ENCODE measurements at places on chromosomes 3 and 15. TPM values are rescaled to one million over a fixed set of nuclear protein-coding genes. Genes with fewer than 3 reads are reported as not detected.

- DNase-seq, result peak; percentile 88
These were observed 32.0 kb downstream of the FOXL2 start for GRCh38 chr3:138914870-138915502.

The HEXA gene
- 189 TPM for polyA plus RNA-seq

The MUC4 gene
- polyA plus RNA-seq, result 0.06 TPM

GRCh38 chr3:190000861-190001196 lies 119.9 kb downstream of the P3H2 start:
- no peak for DNase-seq

DNA sequence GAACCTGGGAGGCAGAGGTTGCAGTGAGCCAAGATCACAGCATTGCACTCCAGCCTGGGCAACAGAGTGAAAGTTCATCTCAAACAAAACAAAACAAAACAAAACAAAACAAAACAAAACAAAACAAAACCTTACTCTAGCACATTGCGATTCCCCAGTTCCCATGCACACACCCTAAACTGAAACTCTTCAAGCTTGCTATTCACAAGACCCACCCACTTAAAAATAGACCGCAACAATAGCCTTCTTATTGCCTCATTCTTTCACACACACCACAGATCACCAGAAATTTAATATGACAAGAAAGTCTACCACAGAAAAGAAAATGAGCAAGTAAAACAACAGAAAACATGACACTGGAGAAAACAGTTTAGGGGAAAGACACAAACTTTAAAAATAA lies 598.4 kb downstream of the FHIT start:
- no peak for DNase-seq

DNA sequence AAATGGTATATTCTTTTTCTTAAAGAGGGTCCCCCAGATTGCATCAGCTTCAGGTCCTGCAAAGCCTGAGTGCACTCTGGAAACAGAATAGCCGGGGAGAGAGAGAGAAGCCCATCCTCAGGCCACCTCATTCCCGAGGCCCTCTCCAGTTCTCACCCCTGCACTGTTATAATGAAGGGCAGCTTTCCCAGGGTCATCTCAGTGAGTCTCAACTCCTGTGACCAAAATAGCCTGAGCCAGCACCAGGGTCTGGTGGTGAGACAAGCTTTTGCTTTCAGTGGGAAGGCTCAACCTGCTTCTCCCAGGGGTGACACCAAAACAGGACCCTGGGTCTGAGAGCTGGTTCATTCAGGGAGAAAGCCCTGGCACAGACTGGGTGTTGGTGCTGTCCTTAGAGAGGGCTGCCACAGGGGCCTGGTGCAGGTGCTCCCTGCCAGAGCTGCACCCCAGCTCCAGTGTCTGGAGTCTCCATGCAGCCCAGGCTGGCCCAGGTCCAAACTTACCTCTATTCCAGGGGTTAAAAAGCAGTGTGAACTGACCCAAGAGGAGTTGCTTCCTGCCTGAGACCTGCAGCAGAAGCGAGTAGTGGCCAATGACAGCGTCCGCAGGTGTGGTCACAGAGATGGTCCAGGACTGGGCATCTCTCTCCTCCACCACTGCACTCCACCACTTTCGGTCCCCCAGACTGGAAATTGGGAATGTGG lies 6.1 kb downstream of the EPB42 start:
- no peak for DNase-seq

The TMEM266 gene
- polyA plus RNA-seq, result not detected

DNA sequence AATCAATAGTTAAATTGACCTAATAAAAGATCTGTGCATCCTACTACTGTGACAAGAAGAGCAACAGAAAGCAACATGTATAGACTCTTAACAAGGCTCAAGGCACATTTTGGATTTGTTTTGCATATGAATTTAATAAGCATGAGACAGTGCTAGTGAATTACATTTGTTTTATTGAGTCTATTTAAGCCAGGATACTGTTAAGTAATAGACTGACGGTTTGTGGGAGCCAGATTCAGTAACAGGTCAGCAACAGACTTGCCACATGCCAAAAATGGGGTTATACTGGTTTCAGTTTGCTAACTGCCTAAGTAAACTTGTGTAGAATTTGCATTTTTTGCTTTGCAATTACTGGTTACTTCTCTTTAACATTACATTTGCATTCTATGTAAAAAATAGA lies 54.0 kb downstream of the MBNL1 start:
- DNase-seq, result peak; percentile 42

GRCh38 chr15:40845036-40845435 lies 1.2 kb downstream of the SPINT1 start:
- no peak for DNase-seq

DNA sequence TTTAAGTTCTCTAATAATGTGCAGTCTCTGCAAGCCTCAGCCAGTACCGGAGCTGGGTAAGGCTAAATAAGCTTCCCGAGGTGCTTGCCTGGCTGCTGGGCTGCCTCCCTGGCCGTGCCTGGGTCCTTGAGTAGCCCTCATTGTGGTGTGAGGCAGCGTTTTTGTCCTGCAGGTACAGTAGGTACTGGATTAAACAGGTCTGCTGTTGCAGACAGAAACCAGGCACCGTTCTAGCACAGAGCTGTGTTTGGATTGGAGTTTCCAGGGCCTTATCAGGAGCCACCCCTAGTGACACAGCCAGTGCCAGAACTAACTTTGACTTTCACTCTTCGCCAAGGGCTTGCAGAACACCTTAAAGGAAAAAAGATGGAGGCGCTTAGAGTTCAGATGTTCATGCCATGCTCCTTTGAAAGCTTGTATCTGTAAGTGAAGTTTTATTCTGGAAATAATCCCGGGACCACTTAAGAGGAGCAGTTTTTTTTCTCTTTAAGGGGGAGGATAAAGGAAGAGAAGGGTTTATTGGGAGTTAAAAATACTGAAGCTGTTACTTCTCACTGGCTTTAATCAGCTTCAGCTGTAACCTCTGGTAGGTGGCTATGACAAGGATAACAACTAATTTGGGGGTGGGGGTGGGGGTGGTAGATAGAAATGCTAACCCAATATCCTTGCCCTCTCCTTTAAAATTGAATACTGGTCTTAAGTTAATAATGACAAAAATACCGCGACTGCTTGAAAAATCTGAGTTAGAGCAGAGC lies 126.8 kb downstream of the MITF start:
- DNase-seq, result no peak

- no peak for DNase-seq
These were observed 1089.8 kb upstream of the CADM2 start for GRCh38 chr3:83868909-83869567.

DNA sequence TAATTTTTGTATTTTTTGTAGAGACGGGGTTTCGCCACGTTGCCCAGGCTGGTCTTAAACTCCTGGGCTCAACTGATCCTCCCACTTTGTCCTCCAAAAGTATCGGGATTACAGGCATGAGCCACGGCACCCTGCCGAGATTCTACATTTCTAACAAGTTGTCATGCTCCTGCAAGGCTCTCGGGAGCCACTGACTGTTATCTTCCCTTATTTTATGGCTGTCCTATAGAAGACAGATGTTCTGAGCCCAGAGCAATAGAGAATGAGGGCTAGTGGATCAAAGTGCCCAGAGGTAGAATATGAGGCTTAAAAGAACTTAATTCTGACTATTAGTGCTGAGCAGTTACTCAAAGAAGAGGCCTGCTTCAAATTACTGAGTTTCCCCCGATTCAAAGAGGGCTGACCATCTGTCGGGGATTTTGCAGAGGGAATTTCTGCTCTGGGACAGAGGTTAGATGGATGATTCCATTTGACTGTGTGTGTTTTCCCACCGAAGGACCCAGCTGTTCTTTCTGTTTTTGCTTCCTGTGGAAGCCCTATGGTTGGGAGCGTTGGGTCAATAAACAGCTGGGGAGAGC lies 39.5 kb downstream of the ITPR1 start:
- DNase-seq, result no peak

The MON1A gene
- 37.0 TPM for polyA plus RNA-seq

- no peak for DNase-seq
These were observed 566.7 kb upstream of the ROBO1 start for GRCh38 chr3:80334534-80334933.

The IL17RB gene
- 0.04 TPM for polyA plus RNA-seq

DNA sequence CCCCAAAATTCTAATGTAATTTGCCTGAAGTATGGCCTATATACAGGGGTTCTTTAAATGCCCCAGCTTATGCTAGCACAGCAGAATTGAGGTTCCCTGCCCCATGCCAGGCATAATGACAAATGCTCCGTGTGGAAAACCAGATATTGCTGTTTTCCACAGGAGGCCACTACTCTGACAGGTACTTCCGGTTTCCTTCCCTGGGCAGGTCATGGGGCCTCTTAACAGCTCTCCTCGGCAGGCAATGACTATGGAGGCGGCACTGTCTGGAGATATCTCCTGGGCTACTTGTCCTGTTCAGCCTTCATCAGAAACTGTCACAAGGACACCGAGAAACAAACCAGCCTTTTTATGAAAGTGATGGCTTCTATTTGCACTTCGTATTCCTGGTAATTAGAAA lies 54.8 kb downstream of the SLC7A14 start:
- DNase-seq, result no peak

DNA sequence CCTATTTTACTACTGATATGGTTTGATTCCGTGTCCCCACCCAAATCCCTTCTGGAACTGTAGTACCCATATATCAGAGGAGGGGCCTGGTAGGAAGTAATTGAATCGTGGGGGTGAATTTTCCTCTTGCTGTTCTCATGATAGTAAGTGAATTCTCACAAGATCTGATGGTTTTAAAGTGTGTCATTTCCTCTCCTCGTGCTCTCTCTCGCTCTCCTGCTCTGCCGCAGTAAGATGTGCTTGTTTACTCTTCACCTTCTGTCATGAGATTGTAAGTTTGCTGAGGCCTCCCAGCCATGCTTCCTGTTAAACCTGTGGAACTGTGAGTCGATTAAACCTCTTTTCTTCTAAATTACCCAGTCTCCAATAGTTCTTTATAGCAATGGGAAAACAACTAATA lies 81.2 kb upstream of the ZBTB20 start:
- no peak for DNase-seq

GRCh38 chr3:71549951-71550350 lies 33.6 kb downstream of the FOXP1 start:
- no peak for DNase-seq

- DNase-seq, result no peak
These were observed 7.6 kb upstream of the DRD3 start for GRCh38 chr3:114186501-114186900.

GRCh38 chr3:173733029-173733652 lies 335.6 kb downstream of the NLGN1 start:
- peak; percentile 72 for DNase-seq

GRCh38 chr3:99875929-99876841 lies 58.5 kb downstream of the CMSS1 start:
- peak; percentile 89 for DNase-seq

- peak; percentile 7 for DNase-seq
These were observed 30.6 kb upstream of the SLC6A6 start for GRCh38 chr3:14371573-14372474.

The C3orf62 gene
- 1.8 TPM for polyA plus RNA-seq

- no peak for DNase-seq
These were observed 857.9 kb upstream of the CADM2 start for GRCh38 chr3:84100861-84101260.

- DNase-seq, result no peak
These were observed 512.1 kb downstream of the MAGI1 start for GRCh38 chr3:65526656-65527055.

- no peak for DNase-seq
These were observed 497.7 kb upstream of the TBL1XR1 start for GRCh38 chr3:177694951-177695350.

The GABRA5 gene
- not detected for polyA plus RNA-seq

GRCh38 chr15:60012695-60013094 lies 8.6 kb downstream of the FOXB1 start:
- DNase-seq, result no peak

GRCh38 chr3:9867106-9867505 lies 12.9 kb downstream of the CIDEC start:
- no peak for DNase-seq

DNA sequence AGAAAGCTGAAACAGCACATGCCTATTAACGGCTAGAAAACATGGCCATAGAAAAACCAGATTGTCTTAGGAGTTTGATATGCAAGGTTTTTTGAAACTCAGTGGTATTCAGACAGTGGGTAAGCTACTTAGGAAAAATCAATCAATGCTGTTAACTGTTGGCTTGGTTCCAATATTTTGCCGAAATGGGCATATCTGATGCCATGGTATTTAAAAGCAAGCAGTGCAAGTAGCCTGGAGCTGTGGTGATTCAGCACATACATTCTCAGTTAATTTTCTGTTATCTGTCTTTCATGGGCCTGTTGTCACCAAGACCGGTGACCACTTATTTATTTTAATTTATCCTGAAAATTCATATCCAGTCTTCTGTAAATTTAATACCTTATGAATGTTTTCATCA lies 17.3 kb upstream of the SUCNR1 start:
- DNase-seq, result no peak

The GRAMD1C gene
- polyA plus RNA-seq, result 3.1 TPM

The FETUB gene
- polyA plus RNA-seq, result not detected

- DNase-seq, result no peak
These were observed 12.3 kb upstream of the PDZRN3 start for GRCh38 chr3:73637042-73637441.

- DNase-seq, result no peak
These were observed 70.2 kb downstream of the PEAK1 start for GRCh38 chr15:77349666-77350065.

DNA sequence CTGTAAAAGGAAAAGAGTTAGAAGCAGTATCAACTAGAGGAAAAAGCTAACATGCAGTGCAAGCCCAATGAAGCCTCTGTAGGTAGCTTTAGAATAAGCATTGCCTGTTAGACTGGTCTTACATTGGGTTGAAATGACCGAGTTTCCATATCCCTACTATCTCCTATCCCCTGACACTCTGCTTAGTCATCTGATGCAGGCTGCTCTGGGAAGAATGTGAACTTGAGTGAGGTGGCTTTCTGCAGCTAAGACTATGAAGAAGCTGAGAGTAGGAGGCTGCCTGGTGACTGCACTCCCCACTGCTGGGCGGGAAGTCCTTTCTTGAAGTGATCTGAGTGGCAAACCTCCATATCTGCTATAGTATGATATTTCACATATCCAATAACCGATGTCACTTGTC lies 64.7 kb downstream of the OXSM start:
- no peak for DNase-seq

- no peak for DNase-seq
These were observed 186.9 kb downstream of the OPA1 start for GRCh38 chr3:193779933-193780332.

GRCh38 chr3:7207125-7207524 lies 346.2 kb downstream of the GRM7 start:
- no peak for DNase-seq

DNA sequence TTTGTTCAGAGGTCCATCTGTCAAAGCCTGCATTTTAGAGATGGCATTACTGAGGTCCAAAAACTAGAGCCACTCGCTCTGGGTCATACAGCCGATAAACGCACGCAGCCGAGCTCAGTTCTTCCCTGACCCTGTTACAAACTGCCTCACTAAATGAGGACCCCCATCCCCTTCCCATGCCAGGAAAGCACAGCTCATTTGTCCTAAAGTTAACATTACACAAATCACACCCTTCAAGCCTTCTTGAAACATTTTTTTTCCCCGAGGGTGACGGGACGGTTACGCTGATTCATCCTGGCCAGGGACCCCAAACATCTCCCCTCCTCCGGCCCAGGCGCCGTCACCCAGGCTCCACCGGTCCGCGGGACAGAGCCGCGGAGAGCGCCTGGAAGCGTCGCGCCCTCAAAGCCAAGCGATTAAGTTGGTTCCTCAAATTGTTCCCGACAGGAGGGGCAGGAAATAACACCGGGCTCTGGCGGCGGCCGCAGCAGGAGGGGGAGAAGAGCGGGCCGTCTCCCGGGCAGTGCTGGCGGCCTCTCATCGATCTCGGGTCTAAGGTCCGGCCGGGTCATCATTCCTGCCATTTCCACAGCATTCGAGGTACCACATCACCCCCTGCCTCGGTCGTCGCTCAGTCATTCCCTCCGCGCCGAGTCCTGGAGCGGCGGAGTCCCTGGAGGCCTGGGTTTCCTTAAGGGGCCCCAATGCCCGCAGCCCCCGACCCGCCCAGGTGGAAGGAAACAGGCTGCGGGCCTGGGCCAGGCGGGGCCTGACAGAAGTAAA lies 619 bp upstream of the CMTM8 start:
- DNase-seq, result peak; percentile 40

All from endothelial cell of umbilical vein (primary cell).